ENCODE measurements at places on chromosomes 2 and 18.
A peak's percentile ranks its signal among the peaks of the same experiment; 100 is the strongest.

DNA sequence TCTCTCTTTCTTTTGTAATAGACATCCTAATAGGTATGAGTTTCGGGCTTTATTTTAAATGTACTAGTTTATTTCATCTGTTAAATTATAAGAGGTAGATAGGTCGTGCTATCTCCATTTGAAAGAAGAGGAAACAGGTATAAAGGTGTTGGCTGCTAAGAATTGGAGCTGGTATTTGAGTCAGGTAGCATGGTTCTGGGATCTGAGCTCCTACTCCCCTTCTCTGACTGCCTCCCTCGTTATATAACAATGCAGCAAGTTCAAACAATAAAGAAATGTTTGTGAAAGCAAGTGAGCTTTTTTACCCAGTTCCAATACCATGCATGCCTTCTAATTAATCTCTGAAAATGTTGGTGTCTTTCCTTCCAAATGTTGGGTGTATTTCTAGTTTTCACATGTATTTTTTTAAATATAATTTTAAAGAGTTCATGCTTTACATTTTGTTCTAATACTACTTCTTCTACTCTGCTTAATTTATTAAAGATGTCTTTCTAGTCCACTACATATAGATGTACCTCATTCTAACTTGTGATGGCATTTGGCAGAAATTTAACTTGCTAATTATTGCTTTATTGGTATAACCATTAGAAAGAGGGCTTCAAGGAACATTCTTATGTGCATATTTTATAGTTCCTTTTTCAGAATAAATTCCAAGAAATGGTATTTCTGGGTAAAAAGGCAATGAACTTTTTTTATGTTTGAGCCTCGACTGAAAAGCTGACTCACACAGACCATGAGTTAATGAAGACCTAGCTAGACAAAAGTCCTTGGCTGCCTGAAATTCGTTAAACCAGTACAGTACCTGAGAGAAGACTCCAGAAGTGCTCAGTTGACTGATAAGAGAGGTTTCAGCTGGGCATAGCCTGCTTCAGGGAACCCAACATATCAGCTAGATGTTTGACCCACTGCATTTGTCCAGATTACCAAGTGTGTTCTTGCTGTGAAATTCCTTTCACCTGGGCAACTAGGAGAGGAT, 133.5 kb downstream of the CERS6 start:
- DNase-seq = no peak

DNA sequence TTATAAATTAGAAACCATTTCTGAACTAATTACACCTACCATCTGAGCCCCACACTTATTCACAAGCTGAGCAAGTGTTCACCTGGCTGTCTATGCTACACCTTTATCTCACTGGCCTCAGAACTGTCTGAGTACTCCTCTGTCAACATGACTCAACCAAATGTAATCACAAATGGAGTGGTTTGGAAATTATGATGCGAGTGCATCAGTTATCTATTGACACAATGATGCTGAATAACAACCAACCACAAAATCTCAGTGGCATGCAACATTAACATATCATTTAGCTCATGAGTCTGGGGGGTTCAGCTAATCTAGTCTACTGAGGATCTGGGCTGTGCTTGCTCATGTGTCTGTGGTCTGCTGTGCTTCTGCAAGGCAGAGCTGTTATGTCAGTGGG, 184.2 kb upstream of the NXPH2 start:
- DNase-seq = no peak

DNA sequence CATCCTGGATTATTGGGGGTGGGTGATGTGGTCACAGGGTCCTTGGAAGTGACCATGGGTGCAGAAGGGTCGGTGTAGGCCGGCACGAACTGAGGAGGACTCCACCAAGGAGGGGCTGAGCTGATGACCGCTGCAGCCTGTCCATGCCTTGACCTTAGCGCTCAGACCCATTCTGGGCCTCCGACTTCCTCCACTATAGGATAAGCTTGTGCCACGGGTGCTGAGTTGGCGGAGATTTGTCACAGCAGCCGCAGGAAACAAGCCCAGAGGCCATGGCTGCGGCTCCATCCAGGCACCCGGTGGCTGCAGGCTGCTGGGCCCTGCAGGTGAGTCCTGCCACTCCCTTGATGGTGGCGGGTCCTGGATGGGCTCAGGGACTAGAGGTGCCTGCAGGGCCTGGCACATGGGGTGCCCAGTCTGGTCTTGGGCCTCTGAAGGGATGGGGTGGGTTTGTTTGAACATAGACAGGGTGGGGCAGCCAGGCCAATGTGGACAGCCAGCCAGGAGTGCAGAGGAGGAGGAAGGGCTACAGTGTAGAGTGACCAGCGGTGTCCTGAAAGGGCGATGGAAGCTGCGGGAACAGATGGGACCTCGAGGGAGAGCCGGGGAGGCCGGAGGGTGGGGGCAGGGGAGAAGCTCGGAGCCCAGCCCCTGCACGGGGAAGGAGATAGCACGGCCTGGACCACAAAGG, 84.8 kb downstream of the SEPTIN10 start:
- peak; percentile 58 for DNase-seq

DNA sequence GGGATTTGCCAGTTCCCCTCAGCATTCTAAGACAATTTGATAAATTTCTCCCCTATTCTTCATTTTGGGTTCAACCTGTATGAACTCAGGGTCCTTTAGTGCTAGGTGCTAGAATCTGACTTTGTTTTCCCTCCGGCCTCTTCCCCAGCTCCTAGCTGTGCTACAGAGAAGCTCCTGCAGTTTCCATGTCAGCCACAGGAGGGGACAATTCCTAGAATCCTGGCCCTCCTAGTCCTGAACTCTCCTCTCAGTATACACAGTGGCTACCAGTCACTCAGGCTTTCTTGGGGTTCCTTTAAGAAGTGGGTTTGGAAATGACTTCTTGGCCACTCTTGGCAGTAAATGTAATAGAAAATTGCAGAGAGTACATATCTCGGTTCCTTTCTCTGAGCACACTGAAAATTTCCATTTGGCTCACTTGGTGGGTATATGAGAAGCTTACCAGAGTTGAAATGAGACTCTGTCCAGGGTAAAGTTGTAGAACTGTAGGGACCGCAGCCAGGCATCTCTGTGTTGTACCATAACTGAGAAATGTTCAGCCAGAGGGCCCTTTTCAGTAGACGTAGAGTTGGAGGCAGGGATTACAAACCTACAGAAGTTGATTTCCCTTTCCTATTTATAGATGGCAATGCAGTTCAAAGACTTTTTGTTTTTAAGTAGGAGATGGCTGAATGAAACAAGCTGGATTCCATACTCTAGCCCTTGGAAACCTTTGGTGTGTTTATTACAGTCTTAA, 5.0 kb upstream of the CHST10 start:
- no peak for DNase-seq

DNA sequence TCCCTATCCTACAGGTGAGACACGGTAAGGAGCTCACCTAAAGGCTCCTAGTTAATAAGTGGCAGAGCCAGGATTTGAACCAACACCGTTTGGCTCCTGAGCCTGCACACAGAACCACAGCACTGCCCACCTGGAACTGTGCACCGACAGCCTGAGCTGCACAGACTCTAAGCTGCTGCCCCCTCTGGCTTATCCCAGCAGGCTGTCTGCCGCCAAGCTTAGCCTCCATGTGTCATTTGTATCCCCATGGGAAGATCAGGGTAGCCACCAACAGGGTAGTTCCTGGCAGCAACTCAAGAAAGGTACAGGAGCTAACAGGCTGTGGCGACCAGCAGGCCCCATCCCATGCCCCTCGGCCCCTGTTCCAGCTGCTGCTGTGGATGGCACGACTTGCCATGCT, 135.7 kb downstream of the LRRC30 start:
- DNase-seq = no peak

DNA sequence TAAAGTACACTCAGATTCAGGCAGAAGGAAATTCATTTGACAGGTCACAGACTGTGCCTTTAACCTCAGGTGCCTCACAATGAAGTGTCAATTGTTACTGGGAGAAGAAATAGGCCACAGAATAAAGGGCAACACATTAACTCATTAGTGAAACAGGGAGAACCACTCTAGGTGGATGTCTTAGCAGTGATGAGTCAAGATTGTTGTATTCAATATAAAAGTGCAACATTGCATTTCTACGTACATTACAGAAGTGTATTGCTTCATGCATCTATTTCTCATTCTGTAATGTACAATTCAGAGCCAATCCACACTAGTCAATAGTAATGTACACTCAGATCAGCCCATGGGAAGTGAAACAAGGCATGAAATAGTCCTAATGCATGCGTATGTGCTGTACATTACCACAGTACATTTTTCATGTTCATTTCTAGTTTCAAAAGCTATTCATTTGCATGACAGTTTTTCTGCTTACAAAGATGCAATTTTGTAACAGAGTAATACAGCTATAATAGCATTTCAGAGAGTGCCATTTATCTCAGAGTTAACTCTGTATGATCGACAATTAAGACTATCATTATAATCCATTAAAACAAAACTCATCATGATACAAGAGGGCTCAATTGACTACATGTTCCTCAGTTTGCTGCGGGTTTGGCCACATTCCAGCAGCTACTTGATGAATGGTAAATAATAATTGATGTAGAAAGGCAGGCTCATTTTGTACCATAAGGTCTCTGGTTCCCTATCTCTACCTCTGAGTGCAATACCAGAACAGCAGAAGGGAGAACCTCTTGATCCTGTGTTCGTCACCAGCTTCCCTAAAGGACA, 12.2 kb upstream of the ARL5A start:
- no peak for DNase-seq

DNA sequence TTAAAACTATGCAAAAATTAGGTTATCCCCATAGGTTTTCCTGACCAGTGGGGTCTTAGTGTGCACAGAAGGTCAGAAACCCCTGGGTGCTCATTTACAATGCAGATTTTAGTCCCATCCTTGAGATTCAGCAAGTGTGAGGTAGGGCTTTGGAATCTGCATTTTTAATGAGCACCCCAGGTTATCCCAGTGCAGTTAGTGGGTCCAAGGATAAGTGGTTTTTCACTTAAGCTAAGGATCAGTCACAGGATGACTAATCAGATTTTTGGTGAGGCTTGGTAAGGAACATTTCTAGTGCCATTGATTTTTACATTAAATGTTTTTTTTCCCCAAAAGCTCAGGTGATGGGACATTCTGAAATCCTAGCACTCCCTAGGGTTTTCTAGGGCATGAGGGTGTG, 50.7 kb upstream of the MGAT5 start:
- DNase-seq = no peak

- DNase-seq = no peak
Measured at GRCh38 chr2:166762746-166763145, 125.5 kb upstream of the XIRP2 start.

GRCh38 chr2:165192729-165193128, 11.1 kb downstream of the SCN3A start:
- DNase-seq = no peak

GRCh38 chr2:67797801-67798540, 264.8 kb downstream of the C1D start:
- DNase-seq = no peak

DNA sequence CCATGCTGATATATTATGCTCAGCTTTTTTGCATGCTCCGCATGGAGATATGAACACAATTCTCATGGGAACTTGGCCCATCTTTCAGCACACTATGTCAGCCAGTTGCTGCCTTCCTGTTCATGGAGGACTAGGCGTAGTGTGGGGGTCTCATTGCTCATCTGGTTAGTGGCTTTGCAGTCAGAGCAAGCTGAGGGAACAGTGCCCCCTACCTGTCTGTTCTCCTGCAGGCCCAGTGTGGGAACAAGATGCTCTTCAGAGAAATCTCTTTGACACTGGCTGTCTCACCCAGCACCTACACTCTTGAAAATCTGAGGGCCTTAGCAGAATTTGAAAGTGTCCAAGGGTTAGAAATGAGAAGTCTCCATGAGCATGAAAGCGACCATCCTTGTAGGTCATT, 47.1 kb downstream of the SPTBN1 start:
- no peak for DNase-seq

DNA sequence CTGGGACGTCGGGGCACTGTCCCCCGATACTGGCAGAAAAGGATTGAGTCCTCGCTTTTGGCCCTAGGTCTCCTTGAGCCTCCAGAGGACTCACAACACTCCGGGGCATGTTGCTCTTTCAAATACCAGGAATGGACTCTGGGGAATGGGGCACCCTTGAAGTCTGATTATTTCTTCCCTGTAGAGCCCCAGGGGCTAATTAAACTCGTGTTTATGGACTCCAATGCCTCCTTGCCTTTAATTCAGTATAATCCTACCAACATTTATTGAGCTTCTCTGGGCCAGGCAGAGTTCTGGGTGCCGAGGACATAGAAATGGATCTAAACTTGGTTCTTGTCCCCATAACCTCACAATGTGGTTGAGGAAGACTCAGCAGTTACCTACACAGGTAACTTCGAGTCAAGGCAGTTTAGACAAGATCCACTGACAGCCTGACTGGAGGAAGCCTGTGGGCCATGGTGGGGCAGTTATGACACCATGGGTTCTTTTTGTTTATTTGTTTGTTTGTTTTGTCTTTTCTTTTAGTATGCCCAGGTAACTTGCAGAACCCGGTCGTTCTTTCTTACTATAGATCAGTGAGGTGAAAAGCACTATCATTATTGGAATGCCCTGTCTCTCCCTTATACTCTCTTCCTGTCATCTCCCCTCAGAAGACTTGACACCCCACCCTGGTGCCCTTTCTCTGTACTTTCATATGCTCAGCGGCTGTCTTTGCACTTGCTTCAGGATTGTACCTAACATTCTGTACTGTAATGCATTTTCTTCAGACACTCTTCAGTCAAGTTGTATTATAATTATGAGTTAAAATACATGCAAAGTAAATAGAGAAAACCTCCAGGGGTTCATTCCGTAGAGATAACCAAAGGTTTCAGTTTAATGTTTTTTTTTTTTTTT, 3.2 kb downstream of the CFLAR start:
- no peak for DNase-seq

DNA sequence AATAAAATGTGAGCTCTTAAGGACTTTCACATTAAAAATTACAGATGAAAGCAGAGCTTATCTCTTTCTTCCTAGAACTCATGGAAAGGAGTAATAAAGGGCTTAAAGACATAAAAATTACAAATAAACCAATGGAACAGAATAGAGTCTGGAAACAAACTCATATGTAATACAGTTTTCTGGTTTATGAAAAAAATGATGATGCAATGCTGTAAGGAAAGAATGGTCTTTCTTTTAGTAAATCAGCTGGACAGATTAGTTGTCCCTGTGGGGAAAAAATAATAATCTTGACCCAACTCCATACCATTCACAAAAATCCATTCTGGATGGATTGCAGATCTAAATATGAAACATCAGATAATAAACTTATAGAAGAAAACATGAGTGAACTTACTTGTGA, 54.2 kb downstream of the TMEM185B start:
- no peak for DNase-seq

Data from coronary artery (tissue), 2 donors.